Endothelial cell (in vitro differentiated cells): ENCODE measurements at places on chromosomes 6 and 20.

DNA sequence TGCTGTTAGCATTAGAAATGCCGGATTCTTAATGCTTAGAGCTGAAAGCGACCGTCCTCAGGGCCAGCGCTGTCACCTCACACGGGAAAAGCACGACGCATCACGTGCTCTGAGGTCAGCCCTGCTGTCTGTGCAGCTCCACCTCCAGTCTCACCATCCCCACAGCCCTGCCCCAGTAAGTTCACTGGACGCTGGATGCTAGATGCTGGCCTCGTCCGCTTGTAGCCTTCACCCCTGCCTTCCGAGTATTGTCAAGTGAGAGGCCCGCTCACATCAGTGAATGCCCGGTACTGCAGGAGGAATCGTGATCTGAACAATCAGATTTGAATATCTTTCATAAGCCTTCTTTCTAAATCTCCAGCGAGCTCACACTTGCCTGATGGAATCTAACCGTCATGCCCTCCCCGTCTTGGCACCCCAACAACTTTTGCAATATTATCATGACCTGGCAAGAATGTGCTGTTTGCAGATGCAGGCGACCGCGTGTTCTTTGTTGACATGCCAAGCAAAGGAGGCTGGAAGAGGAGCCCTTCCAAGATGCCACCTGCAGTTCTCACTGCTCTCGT is 64.9 kb downstream of the DLL1 start:
- DNase-seq = no peak
- H3K4me1 ChIP-seq = peaks cover 4% of the 10 kb centered on the region
- no peaks in the 10 kb centered on the region for H3K36me3 ChIP-seq
- peaks cover 4% of the 10 kb centered on the region for H3K27me3 ChIP-seq
- no peak overlapping the region for H3K27ac ChIP-seq
- no peak overlapping the region for H3K4me3 ChIP-seq

DNA sequence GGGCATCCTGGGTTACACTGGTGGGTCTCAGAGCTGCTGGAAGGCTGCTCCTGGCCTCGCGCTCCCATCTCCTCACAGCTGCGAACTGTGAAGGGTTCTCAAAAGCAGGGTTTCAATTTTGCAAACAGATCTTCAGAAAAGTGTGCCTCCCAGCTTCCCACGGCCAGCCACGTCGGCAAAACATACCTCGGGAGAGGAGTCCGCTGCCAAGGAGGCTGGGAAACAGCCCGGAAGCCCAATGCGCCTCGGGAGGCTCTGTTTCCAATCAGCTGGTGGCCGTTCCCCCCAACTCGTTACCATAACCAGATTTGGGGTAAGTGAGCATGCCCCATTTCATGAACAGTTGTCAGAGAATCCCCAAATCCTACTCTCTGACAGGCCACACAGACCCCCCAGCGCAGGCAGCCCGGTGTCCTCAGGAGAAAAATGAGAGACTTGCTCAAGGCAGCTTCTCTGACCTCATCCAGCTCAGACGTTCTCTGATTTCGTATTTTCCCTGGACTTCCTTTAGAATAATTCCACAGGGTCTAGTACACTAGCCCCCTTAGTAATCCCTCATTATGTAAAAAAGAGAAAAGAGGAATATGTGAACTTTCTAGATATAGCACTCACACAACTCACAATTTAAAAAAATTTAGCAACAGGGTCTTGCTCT is 98.4 kb downstream of the SNX5 start:
- H3K27ac ChIP-seq = no peak overlapping the region
- H3K27me3 ChIP-seq = peaks cover 3% of the 10 kb centered on the region
- no peaks in the 10 kb centered on the region for H3K4me1 ChIP-seq
- H3K4me3 ChIP-seq = no peak overlapping the region
- H3K36me3 ChIP-seq = no peaks in the 10 kb centered on the region
- no peak for DNase-seq

DNA sequence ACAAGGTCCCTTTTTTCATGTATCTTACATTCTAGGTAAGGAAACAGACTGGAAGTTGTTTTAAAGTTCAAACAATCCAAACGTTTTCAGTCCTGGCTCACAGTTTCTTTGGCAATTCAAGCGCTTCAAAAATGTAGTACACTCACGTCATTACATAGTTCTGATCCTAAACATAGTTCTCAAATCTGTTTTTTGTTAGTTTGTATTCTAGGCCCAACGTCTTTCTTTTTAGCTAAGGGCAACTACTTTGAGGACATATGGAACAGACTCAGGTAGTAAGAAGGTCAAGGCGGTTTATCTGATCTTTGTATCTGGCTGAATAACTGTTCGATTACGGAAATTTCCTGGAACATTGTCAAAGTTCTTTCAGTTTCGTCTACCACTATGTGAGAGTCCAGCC is 36.9 kb upstream of the PLCB4 start:
- no peaks in the 10 kb centered on the region for H3K4me1 ChIP-seq
- DNase-seq = no peak
- H3K36me3 ChIP-seq = no peaks in the 10 kb centered on the region
- peaks cover 2% of the 10 kb centered on the region for H3K27me3 ChIP-seq

DNA sequence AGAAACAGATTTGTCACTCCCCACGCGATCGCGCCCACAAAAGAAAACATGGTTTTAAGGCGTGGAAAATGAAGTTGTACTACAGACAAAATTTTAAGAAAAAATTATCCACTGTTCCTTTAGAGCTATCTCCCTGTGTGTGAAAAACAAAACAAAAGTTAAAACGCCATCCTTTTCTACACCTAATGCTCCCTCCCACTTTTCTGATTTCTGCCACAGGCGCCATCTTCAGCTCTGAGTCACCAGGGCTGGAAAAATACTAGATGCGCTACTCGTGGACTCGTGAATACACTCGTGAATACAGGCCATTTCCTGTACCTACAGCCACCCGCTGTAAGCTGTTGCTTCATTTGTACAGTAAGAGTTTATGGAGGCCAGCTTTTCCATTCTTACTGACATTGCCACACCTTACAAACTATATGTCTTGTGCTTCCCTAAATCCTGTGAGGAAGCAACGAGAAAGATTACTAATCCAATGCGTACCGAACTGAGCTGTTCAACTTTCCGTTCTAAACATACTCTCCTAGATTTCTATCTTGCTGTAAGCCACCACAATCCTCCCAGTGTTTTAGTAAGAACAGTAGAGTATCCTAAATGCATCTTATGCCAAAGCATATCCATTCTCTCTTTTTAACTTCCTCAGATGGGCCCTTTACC is 773 bp upstream of the AHI1 start:
- peaks cover 4% of the 10 kb centered on the region for H3K4me1 ChIP-seq
- H3K27me3 ChIP-seq = peaks cover 2% of the 10 kb centered on the region
- peak; percentile 38 for DNase-seq

- H3K4me3 ChIP-seq = peak overlapping the region; percentile 52
- peak overlapping the region; percentile 13 for H3K27ac ChIP-seq
- DNase-seq = no peak
- H3K27me3 ChIP-seq = peaks cover 6% of the 10 kb centered on the region
These were observed 14.9 kb upstream of the SLC22A1 start for GRCh38 chr6:160106701-160107100.

- H3K4me1 ChIP-seq = no peaks in the 10 kb centered on the region
- peaks cover 46% of the 10 kb centered on the region for H3K36me3 ChIP-seq
- DNase-seq = no peak
- H3K4me3 ChIP-seq = no peak overlapping the region
- no peak overlapping the region for H3K27ac ChIP-seq
These were observed 14.9 kb downstream of the TOMM34 start for GRCh38 chr20:44945261-44945660.

GRCh38 chr6:86030875-86031274 is 388.2 kb upstream of the SYNCRIP start:
- no peak overlapping the region for H3K27ac ChIP-seq
- H3K4me1 ChIP-seq = no peaks in the 10 kb centered on the region
- no peaks in the 10 kb centered on the region for H3K27me3 ChIP-seq
- H3K36me3 ChIP-seq = no peaks in the 10 kb centered on the region
- DNase-seq = no peak

DNA sequence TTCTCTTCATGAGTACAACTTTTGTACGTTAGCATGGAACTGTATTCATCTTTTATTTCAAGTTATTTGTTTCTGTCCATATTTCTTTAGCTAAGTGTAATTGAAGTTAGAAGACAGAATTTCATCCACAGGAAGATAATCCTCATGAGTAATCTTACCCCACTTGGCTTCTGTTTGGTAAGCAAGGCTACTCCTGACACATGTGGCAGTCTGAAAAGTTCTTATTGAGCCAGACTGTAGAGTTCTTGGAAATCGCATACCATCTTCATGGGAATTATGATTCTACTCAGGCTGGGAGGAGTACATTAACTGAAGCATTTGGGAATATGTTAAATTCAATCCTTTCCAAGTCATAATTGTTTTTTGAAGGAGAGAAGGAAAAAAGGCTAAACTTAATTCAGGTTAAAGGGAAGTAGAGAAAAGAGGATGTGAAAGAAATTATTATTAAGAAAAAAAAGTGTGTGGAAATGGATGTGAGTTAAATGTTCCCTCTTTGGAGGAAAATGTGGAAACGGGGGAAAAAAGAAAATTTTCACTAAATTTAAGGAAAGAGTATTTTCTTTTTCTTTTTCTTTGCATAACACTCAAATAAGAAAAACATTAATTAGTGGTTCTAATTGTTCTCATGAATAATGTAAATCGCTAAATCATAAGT is 41.5 kb upstream of the TENT5A start:
- DNase-seq = no peak
- H3K27ac ChIP-seq = no peak overlapping the region
- no peak overlapping the region for H3K4me3 ChIP-seq
- peaks cover 4% of the 10 kb centered on the region for H3K27me3 ChIP-seq

GRCh38 chr6:132392792-132393191 is 8.5 kb downstream of the MOXD1 start:
- no peaks in the 10 kb centered on the region for H3K27me3 ChIP-seq
- H3K27ac ChIP-seq = no peak overlapping the region
- DNase-seq = no peak
- H3K4me3 ChIP-seq = no peak overlapping the region

GRCh38 chr6:15539722-15540270 is 123.0 kb downstream of the DTNBP1 start:
- DNase-seq = no peak
- H3K4me3 ChIP-seq = no peak overlapping the region
- no peak overlapping the region for H3K27ac ChIP-seq
- peaks cover 15% of the 10 kb centered on the region for H3K4me1 ChIP-seq

- peaks cover 15% of the 10 kb centered on the region for H3K36me3 ChIP-seq
- H3K27ac ChIP-seq = no peak overlapping the region
- H3K4me3 ChIP-seq = no peak overlapping the region
- H3K27me3 ChIP-seq = no peaks in the 10 kb centered on the region
- peaks cover 31% of the 10 kb centered on the region for H3K4me1 ChIP-seq
These were observed 8.5 kb downstream of the MYLIP start for GRCh38 chr6:16137451-16137801.

DNA sequence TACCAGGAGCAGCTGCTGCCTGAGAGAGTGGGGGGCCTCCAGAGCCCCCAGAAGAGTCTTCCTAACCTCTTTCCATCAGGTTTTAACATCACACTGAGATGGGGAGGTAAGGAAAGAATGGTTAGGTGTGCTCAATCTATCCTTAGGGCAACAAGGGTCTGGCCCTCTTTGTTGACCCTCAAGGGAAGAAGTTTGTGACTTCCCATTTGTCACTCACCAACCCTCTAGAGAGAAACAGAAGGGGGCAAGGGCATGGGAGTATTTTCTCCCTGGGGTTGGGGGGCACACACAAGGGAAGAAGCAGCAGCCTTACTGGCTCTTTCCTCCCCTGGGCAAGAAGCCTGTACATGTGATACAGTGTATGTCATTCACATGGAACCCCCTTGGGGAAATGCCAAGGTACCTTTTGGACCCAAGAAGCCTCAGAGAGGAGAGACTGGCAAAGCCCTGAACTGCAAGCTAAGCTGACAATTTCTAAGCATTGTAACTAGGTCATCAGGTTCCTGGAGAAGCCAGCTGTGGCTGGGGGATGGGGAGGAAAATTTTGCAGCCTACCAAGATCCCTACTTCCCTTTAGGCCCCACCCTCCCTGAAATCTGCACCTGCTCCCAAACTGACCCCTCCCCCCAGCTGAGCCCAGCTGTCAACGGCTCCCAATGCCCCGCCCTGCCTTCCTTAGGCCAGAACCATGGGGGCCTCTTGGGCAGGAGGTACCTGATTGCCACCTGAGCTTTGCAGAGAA is 14.5 kb downstream of the BCL2L1 start:
- H3K4me1 ChIP-seq = peaks cover 42% of the 10 kb centered on the region
- H3K27ac ChIP-seq = no peak overlapping the region
- H3K27me3 ChIP-seq = peaks cover 1% of the 10 kb centered on the region
- peaks cover 25% of the 10 kb centered on the region for H3K36me3 ChIP-seq
- no peak overlapping the region for H3K4me3 ChIP-seq

DNA sequence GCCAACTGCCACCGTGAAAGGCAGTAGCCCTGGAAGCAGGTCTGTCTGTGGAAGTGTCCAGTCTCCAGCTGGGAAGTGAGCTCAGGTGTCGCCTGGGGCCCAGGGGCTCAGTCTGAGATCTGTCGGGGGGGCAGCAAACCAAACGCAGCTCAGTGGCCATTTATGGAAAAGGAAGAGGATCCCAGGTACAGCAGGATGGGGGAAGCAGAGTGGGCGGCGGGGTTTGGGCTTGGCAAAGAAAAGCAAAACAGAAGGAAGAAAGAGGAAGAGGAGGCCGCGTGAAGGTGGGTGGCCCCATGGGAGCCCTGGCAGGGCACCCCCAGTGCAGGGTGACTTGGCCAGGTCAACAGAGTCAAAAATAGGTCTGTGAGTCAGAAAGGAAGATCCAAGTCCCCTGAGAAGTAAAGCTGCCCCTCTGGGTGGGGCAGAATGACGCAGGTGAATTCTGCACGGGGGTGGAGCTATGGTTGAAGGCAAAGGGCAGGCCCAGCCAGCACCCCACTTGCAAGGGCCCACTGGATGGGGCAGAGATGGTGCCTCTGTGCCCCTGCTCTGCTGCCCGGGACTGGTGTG is 5.3 kb downstream of the PXDC1 start:
- no peak overlapping the region for H3K4me3 ChIP-seq
- no peak overlapping the region for H3K27ac ChIP-seq
- DNase-seq = no peak
- peaks cover 8% of the 10 kb centered on the region for H3K27me3 ChIP-seq

DNA sequence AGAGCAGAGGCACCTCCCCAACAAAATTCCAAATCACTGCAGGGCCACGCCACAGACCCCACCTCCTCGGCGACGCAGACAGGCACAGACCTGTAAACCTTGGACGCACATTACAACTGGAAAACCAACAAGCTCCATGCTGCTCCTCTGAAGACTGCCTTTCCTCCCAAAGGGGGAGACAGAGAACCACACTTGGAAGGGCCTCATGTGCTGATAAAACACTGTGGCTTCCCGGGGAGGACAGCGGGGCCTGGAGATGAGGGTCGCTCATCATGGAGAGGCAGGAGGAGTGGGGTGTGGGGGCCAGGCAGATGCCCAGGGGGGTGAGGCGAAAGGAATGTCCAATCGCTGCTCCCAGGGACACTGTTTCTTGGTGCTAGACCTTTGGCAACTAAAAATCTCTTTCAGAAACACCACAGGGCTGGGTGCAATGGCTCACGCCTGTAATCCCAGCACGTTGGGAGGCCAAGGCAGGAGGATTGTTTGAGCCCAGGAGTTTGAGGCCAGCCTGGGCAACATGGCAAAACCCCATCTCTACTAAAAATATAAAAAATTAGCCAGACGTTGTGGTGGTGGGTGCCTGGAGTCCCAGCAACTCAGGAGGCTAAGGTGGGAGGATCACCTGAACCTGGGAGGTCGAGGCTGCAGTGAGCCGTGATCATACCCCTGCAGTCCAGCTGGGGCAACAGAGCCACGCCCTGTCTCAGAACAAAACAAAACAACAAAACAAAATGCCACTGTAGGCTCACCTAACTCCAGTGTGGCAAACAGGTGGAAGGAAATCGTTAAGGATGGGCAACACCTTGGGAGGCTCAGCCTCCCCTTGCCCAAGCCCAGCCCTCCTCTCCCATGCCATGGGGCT is 53.8 kb downstream of the ABHD12 start:
- H3K4me1 ChIP-seq = no peaks in the 10 kb centered on the region
- H3K4me3 ChIP-seq = no peak overlapping the region
- H3K36me3 ChIP-seq = no peaks in the 10 kb centered on the region
- no peaks in the 10 kb centered on the region for H3K27me3 ChIP-seq
- peak; percentile 28 for DNase-seq
- no peak overlapping the region for H3K27ac ChIP-seq
